ENCODE measurements at places on chromosomes 4 and X.
A peak's percentile ranks its signal among the peaks of the same experiment; 100 is the strongest.

DNA sequence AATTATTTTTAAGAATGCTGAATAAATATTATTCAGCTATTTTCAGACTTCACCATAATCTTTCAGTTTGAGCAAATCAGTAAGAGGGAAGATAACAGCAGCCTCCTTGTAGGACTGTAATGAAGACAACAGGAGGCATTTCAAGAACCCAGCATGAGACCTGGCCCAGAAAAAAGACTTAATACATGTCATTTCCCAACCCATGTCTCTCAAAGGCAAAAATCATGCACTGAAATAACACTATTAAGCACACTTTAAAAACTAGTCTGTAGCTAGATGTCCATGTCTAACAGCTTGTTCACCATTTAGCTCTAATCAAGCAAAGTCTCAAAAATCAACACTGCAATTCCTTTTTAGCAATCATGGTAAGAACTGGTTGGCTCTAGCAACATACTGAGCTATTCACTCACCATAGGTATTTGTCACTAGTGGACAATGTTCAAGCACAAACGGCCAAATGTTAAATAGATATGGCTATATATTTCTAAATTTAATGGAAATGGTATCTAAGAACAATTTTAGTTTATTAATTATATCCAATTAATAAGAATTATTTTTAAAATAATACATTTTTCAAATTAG lies 109.9 kb downstream of the WDFY3 start:
- DNase-seq: no peak

- DNase-seq: no peak
Measured at GRCh38 chr4:155777971-155778735, 19.3 kb downstream of the GUCY1B1 start.

- no peak for DNase-seq
Measured at GRCh38 chr4:138898282-138898681, 117.3 kb upstream of the NOCT start.

GRCh38 chrX:20974326-20974725 lies 399.9 kb upstream of the CNKSR2 start:
- no peak for DNase-seq

DNA sequence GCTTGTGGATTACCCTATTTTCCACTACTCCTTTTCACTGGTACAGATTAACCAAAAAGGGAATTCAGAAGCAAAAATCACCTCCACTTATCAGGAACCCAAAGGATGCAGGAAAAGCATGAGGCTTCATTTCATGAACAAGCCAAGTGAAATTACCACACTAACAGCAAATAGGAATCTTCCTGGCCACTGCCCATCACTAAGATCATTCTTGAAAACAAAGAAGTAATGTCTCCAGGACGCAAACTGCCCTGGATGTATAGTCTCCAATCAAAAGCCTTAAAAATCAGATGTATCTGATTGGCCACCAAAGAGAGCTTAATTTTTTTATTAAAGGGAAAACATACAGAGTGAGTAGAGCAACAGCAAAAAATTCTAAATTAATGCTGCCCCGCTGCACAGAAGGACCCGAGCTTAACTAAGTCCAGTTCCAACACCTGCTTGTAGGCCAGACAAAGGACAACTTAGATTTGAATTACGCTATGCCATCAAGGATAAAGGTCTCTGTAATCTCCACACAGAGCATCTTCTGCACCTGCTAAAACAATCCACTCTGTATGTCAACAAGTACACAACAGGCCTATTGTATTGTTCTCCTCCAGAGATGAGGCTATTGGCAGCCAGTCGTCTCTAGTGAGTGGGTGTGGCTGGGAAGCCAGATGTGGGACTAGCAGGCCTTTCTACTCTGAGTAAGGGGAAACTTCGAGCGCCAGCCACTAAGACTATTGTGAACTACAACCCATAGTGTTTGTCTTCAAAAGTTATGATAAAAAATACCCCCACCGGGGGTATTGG lies 12.4 kb downstream of the ZDHHC9 start:
- no peak for DNase-seq

DNA sequence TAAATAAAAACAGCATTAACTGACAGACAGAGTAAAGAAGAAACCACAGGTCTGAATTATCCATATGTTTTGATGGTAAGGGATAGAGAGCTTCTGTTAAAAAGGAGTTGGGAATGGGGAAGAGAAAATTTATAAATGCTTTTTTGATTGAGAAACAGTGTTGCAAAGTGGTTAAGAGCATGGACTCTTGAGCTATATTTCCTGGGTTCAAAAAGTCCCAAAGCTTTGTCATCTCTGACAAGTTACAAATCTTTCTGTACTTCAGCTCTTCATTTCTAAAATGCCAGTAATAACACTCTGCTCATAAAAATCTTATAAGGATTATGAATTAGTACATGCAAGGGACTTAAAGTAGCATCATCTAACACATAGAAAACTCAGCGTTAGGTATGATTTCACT lies 62.2 kb downstream of the N4BP2 start:
- no peak for DNase-seq

DNA sequence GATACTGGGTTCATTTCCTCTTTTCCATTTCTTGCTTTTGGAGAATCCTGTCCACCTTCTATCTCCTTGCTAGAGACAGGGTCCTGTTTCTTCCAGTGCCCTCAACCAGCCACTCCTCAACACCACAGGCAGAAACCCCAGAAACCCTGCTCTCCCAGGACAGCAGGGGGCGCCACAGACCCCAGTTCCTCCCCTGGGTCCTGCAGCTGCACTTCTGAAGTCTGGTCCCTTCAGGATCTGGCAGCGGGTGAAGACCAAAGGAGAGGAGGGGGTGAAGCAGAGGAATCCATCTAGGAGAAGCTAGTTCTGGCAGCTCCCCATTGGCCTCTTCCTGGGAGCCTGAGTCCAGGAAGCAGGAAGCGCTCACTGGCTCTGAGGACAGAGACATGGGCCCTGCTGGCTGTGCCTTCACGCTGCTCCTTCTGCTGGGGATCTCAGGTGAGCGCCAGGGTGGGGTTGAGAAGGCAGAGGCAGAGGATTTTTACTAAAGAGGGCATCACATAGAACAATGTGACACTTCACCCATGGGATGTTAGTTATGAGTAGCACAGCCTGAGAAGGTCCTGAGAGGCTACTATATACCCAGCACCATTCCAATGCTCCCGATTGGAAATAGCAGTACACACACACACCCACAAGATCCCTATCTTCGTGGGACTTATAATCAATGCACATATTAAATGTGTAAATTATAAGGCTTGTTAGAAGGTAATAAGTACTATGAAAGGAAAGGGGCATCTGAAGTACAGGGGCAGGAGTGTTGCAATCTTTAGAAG lies at the start of gene PRSS48:
PRSS48 (plus strand) TSS at position 375 of the 776 bp plus-strand sequence; CDS start at position 387, 12 bp downstream.
- DNase-seq: no peak

DNA sequence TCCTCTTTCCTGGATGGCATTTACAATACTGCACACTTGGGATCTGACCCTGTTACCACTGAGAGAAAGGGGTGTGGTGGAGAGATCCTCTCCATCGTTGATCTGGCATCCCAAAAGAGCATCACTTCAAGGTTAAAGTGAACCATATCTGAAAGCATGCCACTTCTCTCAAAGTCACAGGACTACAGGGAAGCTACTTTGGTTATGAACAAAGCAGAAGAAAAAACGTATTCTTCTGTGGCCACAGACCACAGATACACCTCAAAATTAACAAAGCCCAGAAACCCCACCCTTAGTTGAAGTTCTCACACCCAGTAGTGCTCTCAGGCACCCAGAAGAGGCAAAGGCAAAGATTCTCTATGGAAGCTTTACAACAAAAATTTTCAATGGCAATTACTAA lies 108.3 kb downstream of the JADE1 start:
- DNase-seq: no peak

DNA sequence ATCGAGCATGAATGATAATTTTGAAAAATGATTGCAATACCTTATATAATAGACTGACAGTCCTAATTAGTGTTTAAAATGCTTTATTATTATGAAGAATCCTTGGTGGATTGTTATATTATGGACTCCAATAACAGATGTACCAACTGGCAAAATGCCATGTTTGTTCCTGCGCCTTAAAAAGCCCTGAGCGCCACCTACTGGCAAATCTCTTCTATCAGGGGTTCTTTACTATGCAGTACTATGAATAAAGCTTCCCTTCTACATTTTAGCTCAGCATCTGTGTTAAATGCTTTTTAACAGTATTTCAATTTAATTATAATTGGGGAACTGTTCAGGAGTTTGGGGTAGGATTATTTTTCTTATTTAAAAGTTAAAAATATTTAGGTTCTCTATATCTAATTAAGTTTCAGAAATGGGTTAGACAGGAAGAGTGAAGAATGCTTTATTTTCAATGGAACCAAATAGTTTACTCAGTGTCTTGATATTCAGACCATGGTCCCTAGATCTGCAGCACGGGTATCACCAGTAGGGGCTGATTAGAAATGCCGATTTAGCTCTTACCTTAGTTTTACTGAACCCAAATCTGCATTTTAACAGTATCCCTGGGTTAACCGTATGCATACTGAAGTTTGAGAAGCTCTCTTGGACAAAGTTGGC lies 20.0 kb downstream of the CFAP97 start:
- peak; percentile 47 for DNase-seq

- no peak for DNase-seq
Measured at GRCh38 chr4:73901031-73901430, 31.8 kb downstream of the CXCL1 start.

DNA sequence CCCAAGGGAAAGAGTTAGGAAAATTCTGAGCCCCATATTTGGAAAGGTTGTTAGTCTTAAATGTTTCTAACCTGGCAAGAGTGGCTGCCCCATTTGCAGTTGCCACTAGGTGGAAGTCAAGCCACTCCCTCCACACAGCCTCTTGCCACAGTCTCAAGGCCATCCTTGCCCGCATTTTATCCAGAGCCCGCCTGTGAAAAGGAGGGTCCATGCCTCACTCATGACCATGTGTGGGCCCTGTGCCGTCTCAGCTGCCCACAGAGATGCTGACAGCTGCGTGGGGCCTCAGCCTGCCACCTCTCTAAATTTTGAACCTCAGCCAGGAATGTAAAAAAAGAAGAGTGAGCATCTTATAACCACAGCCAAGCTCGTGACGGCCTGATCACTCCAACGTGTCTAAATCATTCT lies 201.5 kb upstream of the FAM241A start:
- no peak for DNase-seq

DNA sequence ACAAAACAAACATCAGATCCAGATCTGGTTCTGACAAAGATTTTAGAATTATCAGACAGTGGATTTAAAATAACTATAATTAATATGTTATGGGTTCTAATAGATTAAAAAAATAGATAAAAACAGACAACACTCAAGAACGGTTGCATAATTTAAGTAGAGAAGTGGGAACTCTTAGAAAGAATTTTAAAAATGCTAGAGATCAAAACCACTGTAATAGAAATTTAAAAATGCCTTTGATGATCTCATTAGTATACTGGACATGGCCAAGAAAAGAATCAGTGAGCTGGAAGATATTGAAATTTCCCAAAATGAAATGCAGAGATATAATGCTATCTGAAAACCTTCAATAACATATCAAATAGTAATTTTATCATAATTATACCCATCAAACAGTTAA lies 28.3 kb upstream of the DYNLT3 start:
- DNase-seq: no peak

DNA sequence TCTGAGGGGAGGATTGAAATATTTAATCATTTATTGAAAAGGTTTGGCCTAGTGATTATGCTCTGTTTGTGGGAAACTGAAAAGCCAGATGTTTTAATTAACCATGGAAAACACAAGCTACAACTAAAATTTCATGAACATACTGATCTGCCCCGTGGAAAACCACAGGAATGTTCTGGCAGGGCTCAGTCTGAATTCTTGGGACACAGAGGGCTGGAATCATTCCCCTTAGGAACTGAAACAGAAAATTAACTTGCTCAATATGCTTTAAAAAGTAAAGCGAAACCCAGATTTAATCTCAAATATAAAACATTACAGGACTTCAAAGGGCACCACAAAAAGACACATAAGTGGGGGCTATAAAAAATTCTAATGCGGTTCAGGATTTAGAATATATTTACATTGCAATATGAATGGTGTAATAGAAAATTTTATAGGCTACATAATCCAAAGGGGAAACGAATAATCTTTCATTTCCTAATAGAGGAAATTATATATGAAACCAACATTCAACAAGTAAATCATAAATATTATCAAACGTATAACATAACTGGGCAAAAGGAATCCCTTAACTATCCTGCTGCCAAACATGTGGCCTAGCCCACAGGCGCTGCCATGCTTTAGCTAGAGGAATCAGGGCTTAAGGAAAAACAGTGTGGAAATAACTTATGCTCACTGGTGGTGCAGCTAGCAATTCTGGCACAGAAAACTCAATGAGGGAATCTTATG lies 70.9 kb downstream of the APBB2 start:
- no peak for DNase-seq

DNA sequence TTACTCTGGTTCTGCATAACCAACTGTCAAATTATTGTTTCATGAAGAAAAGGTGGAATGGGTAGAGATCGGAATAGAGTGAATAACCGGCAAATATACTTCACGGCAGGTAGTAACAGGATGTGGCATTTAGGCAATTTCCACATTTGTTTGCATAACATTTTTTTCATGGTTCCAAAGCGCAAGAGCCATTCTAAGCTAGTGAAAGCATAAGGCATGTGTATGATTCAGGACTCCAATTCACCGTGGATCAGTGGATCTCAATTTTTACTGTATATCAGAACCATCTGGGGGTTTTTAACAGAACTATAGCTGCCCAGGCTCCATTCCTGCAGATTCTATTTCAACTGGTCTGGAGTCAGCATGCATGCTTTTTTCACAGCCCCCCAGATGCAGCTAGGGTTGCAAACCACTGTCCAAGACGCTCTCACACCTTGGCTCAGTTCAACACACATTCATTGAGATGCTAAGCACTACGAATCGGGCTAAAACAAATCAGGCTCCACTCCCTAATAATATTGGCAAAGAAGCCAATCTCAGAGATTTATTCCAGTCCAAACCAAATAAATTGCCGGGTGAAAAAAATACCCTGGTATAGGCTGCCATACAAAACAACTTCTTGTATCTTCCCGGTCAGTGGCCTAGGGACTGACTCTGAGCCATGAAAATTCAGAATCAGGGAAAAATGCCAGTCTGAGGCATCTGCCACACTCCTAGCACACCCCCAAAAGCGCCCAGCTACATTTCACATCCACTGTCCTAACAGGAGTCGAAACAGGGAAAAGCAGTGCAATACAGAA lies 30.0 kb downstream of the AFAP1 start:
- no peak for DNase-seq

GRCh38 chr4:134365852-134366251 lies 164.3 kb upstream of the PABPC4L start:
- no peak for DNase-seq

- no peak for DNase-seq
Measured at GRCh38 chrX:152637649-152638442, at the start of gene GABRQ. Gene GABRQ (plus strand): TSS chrX:152637895. CDS start chrX:152638203, 308 bp downstream.

GRCh38 chr4:125091101-125091500 lies 223.7 kb upstream of the FAT4 start:
- DNase-seq: no peak

DNA sequence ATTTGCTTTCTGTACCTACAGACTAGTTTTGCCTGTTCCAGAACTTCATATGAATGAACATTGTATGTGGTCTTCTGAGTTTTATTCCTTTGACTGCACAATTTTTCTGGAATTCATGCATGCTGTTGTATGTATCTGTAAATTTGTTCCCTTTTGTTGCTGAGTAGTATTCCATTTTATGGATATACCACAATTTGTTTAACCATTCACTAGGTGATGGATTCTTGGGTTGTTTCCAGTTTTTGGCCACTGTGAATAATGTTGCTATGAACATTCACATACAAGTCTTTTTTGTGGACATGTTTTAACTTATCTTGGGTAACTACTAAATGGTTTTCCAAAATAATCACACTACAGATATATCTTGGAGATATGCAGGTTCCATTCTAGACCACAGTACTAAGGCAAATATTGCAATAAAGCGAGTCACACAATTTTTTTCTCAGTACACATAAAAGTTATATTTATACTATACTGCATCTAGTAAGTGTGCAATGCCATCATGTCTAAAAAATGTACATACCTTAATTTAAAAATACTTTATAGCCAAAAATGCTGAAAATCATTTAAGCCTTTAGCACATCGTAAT lies 58.7 kb downstream of the TSPAN5 start:
- no peak for DNase-seq
